ENCODE measurements at places on chromosomes 1 and 21. TPM values are rescaled to one million over a fixed set of nuclear protein-coding genes. Genes with fewer than 3 reads are reported as not detected.

Gene SLC41A1
- 32.4 TPM for total RNA-seq

DNA sequence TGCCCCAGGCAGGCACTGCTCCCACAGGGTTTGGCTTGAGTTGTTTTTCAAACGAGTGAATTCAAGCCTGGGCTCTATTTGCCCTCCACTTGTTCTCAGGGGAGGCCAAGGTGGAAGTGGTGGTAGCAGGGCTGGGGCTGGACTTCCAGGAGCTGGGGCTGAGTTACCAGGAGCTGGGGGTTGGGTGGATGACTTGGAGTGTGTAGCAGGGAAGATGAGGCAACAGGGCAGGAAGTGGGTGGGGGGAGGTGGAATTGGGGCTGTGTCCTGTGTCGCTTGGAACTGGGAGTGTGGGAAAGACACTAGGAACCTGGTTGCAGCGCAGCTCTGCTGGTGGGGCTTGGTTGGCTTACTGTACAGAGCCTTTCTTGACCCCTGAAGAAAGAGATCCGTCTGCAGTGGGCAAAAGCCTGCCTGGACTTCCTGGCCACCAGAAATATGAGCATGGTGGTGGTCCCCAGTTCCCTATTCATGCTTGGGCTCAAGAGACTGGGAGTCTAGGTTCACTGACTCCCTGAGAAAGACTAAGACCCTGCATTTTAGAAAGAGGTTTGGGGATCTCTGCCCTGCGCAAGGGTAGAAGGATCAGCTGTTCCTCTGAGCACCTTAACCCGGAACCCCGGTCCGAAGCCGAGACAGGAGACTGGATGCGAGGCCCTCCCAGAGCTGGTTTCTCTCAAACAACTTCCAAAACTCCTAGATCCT is 3.1 kb downstream of the TFAP2E start:
- DNase-seq = no peak

GRCh38 chr1:87246436-87246835 is 82.2 kb upstream of the LMO4 start:
- no peak for DNase-seq

- DNase-seq = no peak
Measured at GRCh38 chr21:28738882-28739281, 253.8 kb downstream of the LTN1 start.

GRCh38 chr1:41072051-41072450 is 50.5 kb upstream of the SLFNL1 start:
- DNase-seq = no peak
